ENCODE measurements at places on chromosomes 2 and 18.

- DNase-seq, result no peak
These were observed 22.2 kb downstream of the GRHL1 start for GRCh38 chr2:9973690-9974089.

DNA sequence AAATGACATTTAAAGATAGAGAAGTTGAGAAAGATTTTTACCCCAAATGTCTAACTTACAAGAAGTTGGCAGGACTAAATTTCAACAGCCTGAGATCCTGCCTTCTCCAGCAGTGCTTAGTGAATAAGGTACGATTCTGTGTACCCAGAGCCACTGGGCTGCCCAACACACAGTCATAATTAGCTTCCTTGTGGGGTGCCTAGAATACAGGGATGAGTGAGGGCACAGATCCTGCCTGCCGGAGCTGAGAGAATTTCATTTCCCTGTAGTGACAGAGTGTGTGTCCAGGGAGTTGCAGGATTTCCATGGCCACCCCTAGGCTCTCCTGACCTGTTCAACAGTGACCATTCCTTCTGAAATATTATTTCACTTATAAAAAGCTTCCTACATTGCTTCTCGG lies 27.0 kb downstream of the GREB1 start:
- no peak for DNase-seq

- DNase-seq, result no peak
These were observed 41.6 kb downstream of the PKDCC start for GRCh38 chr2:42089340-42089925.

- no peak for DNase-seq
These were observed 48.4 kb upstream of the SESTD1 start for GRCh38 chr2:179313057-179313456.

DNA sequence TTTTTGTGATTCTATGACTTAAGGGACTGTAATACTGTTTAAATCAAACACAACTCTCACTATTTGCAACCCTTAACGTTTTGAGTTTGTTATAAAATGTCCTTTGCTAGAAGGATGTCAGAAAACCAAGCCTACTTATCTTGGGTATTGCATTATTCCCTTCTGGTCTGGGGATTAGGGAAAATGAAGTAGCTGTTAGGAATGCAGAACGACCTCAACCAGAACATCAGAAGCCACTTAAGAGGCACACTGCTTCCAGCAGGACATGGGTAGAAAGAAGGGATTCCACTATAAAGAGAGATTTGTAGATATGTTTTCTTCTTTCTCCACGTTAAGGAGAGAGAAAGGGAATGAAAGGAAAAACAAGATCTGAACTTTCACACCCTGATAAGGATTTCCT lies 101.2 kb downstream of the SETBP1 start:
- DNase-seq, result no peak

GRCh38 chr2:26016012-26016705 lies 17.7 kb upstream of the RAB10 start:
- DNase-seq, result no peak

- no peak for DNase-seq
These were observed 40.5 kb upstream of the POLE4 start for GRCh38 chr2:74917702-74918619.

GRCh38 chr2:48714245-48714644 lies 41.3 kb downstream of the LHCGR start:
- no peak for DNase-seq

GRCh38 chr2:31404827-31405226 lies 9.7 kb downstream of the XDH start:
- DNase-seq, result no peak

- no peak for DNase-seq
These were observed 175.7 kb upstream of the HAAO start for GRCh38 chr2:42967959-42968674.

DNA sequence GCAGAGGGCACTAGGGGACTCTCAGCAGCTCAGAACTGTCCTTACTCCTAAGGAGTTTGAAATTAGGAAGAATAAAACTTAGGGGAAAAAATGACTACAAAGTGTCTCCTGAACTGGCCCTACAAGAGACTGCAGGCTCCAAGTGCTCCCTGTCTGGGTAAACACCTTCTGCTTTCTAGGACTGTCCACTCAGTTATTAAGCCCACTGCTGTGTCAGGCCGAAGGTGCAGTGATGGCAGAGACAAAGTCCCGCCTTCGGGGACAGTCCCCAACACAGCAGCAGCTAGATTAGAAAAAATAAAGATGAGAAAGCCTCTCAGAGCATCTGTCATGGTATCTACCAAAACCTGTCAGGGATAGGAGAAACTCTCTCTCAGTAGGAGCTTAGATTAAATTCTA lies 28.3 kb downstream of the TWIST2 start:
- DNase-seq, result no peak

- no peak for DNase-seq
These were observed 49.9 kb downstream of the SNED1 start for GRCh38 chr2:241048149-241048948.

GRCh38 chr2:30351116-30351515 lies 95.9 kb upstream of the LCLAT1 start:
- no peak for DNase-seq

DNA sequence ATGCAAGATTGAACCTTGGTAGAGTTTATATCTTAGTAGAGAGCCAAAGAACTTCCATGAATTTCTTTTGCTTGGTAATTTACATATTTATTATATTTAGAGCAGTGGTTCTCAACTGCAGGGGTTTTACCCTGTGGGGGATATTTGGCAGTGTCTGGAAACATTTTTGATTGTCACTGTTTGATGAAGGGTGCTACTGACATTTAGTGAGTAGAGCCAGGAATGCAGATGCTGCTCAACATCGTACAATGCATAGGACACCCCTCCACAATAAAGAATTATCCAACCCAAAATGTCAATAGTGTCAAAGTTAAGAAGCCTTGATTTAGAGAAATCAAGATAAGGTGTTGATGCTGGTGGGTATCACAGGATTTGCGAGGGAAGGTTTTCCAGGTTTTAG lies 14.7 kb downstream of the AGFG1 start:
- no peak for DNase-seq

- DNase-seq, result no peak
These were observed 33.6 kb downstream of the PLCL1 start for GRCh38 chr2:197838036-197838435.

DNA sequence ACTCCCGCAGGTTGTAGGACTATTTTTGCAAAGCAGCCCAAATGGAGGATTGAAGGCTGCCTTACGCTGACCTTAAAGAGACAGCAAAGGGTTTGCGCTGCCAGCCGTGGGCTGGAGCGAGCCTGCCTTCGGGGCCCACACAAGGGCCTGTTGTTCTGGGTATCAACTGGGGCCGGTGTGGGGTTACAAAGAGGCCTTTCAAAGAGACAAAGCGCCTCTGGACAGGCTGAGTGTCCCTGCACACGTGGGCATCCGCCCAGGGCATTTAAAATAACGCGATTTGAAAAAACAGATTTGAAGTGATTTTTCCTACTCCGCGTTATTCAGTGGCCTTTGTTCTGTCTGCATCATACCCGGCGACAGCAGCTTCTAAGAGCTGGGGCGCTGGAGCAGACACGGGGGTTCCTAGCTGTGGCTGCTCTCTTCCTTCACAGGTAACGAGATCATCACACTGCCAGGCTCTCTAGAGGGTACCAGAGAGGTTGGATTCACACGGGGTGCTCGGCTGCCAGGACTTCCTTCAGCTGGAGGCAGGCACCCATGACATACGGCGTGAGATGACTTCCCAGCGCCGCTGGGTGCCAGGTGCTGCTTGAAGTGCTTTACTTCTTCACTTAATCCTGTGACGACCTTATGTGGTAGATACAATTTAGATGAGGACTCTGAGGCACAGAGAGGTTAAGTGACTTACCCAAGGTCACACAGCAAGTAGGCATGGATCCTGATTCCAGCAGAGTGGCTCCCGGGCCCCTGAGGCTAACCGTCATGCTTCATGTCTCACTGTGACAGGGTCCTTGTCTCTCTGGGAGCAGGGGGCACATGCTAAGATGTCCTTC lies 32.2 kb downstream of the MAL start:
- DNase-seq, result no peak

GRCh38 chr2:189097934-189098333 lies 81.6 kb downstream of the COL5A2 start:
- no peak for DNase-seq

- DNase-seq, result no peak
These were observed 925 bp upstream of the NPC1 start for GRCh38 chr18:23587220-23587642.

DNA sequence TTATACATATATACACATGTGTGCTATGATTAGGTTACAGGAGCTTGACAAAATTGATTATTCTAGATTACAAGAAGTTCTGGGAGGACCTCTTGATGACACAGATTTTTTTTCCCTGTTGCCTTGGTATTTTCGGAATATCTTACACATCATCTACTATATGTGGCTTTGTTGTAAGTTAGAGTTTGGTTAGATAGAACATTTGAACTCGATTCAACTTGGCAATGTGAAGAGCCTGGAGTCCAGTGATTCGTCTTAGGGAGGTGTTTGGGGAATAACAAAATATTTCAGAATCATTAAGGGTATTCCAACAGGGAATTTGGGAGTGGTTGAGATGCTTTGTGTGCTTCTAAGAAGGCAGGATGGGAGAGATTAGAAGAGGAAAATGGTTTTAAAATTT lies 39.3 kb upstream of the EFEMP1 start:
- no peak for DNase-seq

DNA sequence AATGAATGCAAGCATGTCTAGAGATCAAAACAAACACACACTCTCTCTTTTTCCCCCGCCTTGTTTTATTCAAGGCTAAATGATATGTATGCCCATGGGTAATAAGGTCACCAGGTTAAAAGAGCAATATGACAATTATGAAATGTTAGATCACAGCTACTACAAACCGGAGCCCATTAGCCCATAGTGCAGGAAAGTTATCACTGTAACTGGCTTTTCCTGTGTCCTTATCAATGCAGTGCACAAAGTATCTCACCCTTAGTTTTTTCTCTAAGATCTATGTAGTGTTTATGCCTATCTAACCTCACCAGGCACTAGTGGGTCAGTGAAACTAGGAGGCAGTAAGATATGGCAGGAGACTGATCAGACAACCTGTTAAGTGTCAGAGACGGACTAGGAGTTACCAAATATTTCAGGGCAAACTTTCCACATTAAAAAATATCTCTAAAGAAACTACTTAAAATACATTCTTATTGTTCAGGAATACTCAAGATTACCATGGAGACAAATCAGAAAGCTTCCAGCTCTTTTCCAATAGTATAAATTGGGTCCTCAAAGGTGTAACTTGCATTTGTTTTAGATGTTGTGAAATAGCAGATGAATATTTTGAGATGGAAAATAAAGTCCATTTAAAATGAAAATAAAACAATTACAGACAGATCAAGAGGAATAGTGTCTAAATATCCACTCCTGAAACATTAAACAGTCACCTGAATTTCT lies 282.2 kb downstream of the EXOC6B start:
- no peak for DNase-seq

- DNase-seq, result no peak
These were observed 226.0 kb downstream of the PTPRM start for GRCh38 chr18:7793100-7793499.

DNA sequence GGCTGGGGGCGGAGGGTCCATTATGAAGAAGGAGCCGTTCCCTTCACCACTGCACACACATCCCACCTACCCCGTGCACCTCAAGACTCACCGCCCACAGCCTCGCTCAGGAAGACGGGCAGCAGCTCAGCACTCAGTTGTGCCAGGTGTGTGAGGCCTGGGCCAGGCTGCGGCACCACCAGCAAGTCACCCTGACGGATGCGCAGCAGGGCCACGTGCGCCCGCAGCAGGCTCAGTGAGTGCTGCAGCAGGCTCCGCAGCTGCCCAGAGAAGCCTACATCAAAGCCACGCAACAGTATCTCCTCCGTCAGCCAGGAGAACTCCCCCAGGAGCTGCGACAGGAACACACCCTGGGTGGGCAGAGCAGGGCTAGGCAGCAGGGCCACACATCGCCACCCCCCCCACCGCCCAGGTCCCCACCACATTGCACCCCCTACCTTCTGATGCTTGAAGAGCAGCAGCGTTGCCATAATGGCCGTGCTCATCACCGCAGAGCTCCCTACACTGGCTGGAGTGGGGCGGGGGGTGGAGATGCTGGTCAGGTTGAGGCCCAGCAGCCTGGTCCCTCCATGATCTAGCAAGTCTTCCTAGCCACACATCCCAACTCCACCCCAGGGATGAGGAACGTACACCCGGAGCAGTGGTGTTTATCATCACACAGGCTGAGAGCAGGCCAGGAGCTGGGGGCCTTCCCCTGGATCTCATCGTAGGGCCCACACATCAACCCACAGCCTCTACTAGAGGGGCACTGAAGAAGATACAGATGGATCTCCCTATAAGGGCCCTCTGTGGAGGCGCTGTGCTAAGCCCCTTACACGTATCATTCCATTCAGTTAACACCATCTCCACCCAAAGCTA lies 10.2 kb downstream of the GPAT2 start:
- DNase-seq, result no peak

DNA sequence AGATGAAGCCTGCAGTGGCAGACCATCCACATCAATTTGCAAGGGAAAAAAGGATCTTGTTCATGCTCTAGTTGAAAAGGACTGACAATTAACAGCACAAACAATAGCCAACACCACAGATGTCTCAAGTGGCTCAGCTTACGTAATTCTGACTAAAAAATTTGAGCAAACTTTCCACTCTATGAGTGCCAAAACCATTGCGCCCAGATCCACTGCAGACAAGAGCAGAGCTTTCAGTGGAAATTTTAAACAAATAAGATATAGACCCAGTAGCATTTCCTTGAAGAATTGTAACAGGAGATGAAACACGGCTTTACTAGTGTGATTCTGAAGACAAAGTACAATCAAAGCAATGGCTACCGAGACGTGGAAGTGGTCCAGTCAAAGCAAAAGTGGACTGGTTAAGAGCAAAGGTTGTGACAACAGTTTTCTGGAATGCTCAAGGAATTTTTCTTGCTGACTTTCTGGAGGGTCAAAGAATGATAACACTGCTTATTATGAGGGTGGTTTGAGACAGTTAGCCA lies 12.0 kb upstream of the ZNF396 start:
- DNase-seq, result no peak

DNA sequence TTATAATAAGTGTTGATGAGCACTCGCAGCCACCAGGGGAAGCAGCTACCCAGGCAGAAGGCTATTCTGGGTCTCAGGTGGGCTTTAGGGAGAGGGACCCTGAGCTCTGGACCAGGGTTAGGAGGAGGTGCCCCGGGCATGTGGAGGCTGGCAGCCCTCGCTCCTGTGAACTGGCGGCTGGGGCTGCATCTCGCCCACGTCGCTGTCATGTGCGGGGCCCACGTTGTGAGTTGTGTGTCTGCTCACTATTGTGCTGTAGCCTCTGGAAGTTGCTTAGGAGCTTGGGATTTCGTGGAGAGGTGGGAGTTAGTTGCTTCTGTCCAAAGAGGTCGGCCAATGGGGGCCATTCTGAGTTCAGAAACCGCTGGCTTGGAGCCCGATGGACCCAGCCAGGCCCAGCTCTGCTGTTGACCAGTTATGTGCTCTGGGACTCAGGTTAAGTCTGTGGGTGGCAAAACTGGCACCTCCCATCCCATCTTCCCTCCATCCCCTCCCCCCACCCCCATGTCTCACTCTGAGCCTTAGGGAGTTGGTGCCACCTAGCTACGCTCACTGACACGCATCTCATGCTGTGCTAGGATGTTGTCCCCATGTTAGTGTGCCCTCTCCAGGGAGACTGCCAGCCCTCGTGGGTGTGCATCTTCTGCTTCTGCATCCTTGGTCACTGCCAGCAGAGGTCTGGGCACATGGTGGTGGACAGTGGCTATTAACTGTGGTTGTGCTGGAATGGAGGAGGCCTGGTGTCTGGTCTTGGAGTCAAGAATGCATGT lies 18.5 kb downstream of the RRM2 start:
- DNase-seq, result no peak

GRCh38 chr2:211033765-211034164 lies 477.4 kb downstream of the CPS1 start:
- DNase-seq, result no peak

Data from stimulated activated CD8-positive, alpha-beta memory T cell treated with anti-CD3 and anti-CD28 coated beads, Interleukin-7, amount 100 ng/mL, for 1 hour (primary cell).